Stimulated activated memory B cell treated with anti-CD40 and anti-IgM and Interleukin-4, amounts not matched to agents 10 μg/mL and 1 μg/mL and 100 μg/mL, for 72 hours (primary cell): ENCODE measurements at places on chromosomes 12 and 14.
A peak's percentile ranks its signal among the peaks of the same experiment; 100 is the strongest.

- ATAC-seq, result peak; percentile 73
Observed at GRCh38 chr12:54216797-54217661, 28.2 kb upstream of the SMUG1 start.

DNA sequence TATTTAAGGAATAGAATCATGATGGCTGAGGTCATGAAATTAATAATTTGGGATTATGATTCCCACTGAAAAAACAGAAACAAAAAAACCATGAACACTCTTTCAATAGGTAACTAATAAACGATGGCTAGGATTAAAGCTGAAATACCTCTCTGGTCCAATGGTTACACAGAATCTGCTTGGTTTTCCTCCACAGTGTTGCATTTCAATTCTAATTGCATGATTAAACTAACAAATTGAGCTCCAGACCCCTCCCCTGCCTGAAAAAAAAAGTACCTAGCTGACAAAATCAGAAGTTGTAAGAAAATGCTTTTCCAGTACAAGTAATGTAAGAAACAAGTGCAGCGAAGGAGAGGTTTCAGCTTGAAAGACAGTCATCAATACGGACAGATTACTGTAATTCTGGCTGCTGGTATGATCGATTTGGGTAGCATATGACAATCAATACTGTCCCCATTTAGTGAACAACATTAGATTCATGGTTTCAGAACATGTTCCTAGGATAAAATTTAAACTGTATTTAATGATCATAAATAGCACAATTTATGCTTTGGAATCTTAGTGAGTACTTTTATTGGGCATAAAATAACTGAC is 32.0 kb downstream of the INSM2 start:
- no peak for ATAC-seq

DNA sequence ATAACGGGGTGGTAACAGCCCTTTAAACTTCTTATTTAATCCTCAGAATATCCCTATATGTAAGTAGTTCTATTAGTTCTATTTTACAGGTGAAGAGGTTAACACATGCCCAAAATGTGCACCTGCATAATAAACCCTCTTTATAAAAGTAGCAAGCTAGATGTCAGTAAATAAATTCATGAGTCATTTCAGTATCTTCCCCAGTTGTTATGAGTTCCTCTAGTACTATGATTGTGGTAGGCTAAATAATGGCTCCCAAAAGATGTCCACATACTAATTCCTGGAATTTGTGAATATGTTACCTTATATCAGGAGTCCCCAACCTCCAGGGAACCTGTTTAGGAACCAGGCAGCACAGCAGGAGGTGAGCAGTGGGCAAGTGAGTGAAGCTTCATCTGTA is 106.5 kb downstream of the TMTC3 start:
- no peak for ATAC-seq

DNA sequence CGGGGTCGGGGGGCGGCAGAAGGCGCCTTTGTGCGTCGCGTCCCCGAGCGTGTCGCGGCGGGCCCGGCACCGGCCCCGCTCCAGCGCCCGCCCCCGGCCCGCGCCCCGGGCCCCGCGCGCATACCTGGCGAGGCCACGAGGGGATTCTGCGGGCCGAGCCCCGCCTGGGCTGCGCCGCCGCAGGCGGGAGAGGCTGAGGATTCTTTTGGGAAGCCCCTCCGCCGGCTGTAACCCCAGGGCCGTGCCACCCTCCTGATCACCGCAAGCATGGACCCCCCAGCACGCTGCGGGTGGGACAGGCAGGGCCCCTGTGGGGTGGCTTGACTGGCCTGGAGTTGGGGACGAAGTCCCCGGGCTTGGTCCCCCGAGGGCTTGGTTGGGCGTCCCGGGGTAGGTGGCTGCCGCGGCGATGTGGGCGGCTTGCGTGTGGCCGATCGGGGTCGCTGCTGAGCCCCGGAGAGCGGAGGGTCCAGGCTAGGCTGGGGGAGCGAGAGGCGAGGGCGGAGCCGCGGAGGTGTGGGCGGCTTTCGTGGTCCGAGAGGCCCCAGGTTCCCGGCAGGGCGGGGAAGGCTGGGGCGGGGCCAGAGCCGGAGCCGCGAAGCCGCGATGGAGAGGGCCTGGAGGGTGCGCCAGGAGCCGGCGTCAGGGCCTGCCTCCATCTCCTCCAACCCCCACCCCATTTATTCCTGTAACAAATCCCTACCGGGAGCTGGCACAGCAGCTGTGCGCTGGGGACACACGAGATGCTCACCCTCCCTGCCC is 28.4 kb upstream of the GPR132 start:
- peak; percentile 84 for ATAC-seq

- ATAC-seq, result no peak
Observed at GRCh38 chr12:86265329-86265695, 9.1 kb upstream of the MGAT4C start.

DNA sequence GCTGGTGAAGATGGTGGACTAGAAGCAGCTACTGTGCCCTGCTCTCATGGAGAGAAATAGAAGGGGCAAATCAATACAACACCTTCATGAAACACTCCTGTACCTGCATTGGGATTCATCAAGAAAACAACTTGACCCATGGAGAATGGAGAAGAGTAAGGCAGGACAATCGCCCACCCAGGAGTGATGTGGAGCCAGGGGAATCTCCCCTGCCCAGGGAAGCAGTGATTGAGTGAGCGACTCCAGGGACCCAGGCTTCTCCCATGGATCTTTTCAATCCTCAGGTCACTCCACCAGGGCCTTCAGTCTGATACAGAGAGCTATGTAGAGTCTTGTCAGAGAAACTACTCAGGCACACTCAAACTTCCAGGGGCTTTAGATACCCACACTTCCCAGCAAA is 161.9 kb upstream of the DYRK2 start:
- ATAC-seq, result no peak
